ENCODE measurements at places on chromosomes 12 and 14.
A peak's percentile ranks its signal among the peaks of the same experiment; 100 is the strongest.

DNA sequence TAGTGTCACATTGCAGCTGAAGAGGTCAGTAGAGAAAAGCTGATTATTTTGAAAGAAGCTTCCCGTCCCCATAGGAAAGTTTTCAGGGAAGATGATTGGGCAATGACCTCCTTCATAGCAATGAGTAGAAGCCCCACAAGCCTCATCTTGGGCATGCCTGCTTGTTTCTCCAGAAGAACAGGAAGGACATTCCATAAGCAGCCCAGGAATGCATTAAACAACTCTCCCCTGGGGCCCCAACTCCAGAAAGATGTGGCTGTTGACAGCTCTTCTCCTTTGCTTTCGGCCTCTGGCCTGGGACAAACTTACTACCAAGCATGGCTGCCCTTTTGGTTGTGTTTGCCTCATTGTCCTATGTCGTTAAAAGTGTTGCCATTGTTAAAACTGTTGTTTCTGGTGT, 5.7 kb upstream of the VDR start:
- no peak for DNase-seq

DNA sequence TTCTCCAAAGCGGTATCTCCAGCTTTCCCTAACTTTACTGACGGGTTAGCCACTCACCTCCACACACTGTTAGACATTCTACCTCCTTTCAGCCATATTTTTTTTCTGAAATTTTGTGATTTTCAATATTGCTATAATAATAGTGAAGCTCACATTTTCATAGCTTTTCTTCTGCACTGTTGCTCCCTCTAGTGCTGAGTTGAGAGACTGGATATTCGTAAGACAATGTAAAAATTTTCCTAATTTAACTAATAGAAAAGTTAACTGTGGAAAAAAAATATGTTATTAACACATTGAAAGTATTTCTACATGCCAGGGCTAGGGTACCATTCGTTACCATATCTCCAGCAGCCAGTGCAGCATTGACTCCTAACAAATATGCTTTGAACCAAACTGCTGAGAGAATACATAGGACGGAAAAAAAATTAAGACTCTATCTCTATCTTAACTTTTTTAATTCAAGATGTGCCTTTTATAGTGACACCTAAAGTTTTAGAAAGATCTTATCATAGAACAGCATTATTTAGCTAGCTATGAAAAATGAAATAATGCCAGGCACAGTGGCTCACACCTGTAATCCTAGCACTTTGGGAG, 48.7 kb upstream of the ABCC9 start:
- DNase-seq = peak; percentile 17

DNA sequence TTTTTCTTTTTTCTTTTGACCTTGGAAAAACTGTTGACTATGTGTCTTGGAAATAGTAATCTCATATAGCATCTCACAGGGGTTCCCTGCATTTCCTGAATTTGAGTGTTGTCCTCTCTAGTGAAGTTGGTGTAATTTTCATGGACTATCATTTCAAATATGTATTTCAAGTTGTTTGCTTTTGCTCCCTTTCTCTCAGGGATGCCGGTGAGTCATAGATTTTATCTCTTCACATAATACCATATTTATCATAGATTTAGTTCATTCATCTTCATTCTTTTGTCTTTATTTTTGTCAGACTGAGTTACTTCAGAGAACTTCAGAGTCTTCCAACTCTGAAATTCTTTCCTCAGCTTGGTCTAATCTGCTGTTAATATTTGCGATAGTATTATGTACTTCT, 1320.6 kb downstream of the LRFN5 start:
- no peak for DNase-seq

GRCh38 chr14:70886421-70887206, 20.6 kb upstream of the PCNX1 start:
- no peak for DNase-seq

- DNase-seq = no peak
These were observed 7.6 kb upstream of the PRPF40B start for GRCh38 chr12:49615725-49616124.

GRCh38 chr12:24748326-24748725, 200.6 kb downstream of the BCAT1 start:
- DNase-seq = no peak

- DNase-seq = peak; percentile 57
These were observed 286.9 kb upstream of the PRKD1 start for GRCh38 chr14:30214461-30215090.

GRCh38 chr12:96045566-96045965, 10.2 kb upstream of the LTA4H start:
- no peak for DNase-seq

GRCh38 chr12:109387425-109388166, 39.9 kb downstream of the MYO1H start:
- DNase-seq = peak; percentile 2

DNA sequence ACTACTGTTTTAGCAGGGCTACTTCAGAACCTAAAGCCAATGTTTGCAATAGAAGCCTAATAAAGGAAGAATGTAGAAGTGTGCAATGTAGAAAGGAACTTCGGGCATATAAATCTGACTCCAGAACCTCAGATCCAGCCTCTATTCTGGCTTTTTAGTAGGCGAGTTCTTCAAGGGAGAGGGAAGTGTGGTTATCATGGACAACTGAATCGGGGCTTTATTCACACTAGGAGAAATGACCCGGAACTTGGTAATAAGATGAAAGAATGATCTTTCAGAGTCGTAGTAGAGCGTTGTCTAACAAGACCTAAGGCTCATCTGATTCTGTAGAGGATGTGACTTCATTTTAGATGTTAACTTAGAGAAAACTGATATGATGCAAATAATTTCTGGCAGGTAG, 72.9 kb downstream of the CRADD start:
- DNase-seq = no peak

GRCh38 chr14:94769391-94770250, at the start of gene GSC:
Gene GSC, minus strand, starts transcription at chr14:94770113. Its CDS starts 98 bp downstream, at chr14:94770015.
- no peak for DNase-seq

DNA sequence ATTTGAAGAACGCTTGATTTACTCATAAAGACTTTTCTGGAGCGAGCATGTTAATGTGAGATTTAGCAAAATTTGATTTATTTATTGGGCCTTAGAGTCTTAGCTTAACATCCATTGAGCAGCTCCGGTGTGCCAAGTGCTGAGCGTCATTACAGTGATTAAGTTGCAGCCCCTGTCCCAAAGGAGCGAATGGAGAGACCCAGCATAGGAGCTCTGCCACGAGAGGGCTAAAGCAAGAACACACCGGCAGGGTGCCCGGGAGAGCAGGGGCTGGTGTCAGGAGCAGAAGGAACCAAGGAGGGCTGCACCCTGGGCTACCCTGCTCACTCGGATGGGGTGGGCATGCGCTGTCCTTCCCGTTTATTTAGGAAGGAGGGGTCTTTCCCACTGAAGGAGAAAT, 50.6 kb downstream of the PPP2R5C start:
- no peak for DNase-seq

DNA sequence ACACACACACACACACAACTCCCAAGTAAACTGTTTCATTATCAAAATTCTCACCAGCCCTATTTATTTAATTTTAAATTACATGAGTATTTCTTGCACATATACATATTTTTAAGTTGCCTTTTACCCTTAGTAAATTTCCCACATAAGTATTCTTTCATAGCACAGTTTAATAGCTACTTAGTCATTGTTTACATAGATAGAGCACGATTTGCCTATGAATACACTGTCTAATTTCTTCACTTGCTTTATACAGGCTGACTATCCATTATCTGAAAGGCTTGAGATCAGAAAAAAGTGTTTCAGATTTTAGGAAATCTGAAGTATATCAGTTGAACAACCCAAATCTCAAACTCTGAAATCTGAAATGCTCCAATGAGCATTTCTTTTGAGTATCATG, 30.9 kb downstream of the NIN start:
- no peak for DNase-seq

- no peak for DNase-seq
These were observed 321.4 kb downstream of the AACS start for GRCh38 chr12:125386652-125387051.

DNA sequence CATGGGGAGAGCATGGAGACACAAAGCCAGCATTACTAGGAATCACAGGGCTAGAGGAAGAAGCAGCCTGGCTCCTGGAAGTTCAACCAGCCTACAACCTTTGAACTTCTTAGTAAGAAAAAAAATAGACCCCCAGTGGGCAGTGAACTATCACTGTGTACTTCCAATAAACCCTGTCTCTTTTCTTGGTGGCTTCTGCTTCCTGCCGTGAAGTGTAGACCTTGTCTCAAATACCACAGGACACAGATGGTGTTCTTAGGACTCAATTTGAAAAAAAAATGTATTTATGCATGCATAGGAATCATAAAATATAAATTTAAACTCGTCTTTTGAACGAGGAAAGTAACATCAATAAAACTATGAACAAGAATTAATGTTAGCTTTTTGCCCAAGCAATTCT, 3.6 kb upstream of the PTGER2 start:
- DNase-seq = no peak

DNA sequence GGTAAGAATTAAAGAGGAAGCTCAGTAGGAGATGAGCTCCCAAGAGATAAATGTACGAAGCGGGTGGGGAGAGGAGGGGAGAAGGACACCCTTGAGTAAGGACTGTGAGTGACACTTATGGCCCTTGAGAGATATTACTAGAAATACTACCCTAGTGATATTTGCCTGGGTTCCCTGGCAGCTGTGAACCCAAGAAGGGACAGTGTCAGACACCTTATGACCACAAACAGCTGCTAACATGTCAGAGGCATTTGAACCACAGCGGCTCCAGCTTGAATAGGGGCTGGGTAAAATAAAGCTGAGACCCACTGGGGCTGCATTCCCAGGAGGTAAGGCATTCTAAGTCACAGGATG, 19.6 kb upstream of the SLC6A12 start:
- no peak for DNase-seq

- DNase-seq = no peak
These were observed 27.1 kb downstream of the DEGS2 start for GRCh38 chr14:100132161-100132902.

GRCh38 chr12:116080415-116080814, 197.1 kb downstream of the MED13L start:
- no peak for DNase-seq

- no peak for DNase-seq
These were observed 34.6 kb downstream of the BEGAIN start for GRCh38 chr14:100552524-100553125.
